Stimulated activated CD4-positive, alpha-beta T cell treated with anti-CD3 and anti-CD28 coated beads, TNF-alpha, amount 100 ng/mL, for 24 hours (primary cell): ENCODE measurements at places on chromosomes 13 and 19.

- DNase-seq: no peak
These were observed 1514.7 kb upstream of the MIR17HG start for GRCh38 chr13:89832827-89833226.

DNA sequence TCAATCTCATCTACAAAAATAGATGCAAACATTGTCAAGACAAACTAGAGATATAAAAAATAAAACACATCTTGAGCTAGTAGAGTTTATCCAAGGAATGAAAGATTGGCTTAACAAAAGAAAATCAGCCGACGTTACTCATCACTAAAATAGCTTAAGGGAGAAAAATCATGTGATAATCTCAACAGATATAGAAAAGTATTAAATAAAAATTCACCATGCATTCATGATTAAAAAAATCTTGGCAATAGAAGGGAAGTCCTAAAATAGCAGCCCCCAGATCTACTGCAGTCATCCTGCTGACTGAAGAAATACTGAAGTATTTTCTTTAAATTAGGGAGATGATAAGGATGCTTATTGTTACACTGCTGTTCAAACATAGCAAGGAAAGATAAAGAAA lies 12.6 kb upstream of the DCLK1 start:
- no peak for DNase-seq

DNA sequence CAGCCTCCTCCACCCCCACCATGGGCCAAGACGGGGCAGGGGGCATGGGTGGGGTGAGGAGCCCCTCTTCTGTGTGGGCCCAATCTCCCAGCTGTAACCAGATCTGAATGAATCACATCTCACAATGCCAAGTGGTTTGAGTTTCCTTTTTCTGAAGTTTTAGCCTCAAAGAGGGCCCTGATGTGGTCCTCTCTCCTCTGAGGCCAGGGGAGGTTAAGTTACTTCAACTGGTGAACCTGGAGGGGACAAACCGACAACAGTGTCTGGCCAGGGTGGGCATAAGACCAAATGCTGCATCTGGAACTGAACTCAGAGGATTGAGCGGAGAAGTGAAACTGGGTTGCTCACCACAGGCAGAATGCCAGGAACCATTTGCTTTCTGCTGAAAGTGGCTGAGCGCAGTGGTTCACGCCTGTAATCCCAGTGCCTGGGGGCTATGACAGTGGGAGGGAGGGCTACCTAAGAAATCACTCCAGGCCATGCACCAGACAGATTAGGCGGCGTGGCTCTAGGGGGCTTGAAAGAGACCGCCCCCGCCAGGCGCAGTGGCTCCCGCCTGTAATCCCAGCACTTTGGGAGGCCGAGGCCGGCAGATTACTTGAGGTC lies 15.4 kb upstream of the IRGC start:
- peak; percentile 10 for DNase-seq

DNA sequence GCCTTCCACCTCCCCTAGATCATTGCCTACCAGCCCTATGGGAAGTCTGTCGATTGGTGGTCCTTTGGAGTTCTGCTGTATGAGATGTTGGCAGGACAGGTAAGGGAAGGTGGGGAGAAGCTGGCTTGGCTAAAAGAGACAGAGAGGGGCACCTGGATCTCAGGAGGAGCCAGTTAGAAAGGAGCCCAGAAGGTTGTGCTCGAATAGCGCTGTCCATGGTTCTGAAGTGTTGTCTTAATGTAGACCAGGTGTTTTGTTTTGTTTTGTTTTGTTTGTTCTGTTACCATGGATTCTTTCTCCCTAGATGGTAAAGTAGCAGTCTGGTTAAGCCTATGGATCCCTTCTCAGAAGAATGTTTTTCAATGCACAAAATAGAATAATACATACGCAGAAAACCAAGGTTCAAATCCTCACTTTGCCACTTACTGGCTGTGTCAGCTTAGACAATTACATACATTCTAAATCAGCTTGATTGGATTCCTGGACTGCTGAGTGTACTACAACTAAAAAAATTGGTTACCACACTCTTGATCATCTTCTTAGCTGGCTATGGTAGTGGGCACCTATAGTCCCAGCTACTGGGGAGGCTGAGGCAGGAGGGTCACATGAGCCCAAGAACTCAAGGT lies 5.9 kb upstream of the CACNG7 start:
- DNase-seq: no peak

DNA sequence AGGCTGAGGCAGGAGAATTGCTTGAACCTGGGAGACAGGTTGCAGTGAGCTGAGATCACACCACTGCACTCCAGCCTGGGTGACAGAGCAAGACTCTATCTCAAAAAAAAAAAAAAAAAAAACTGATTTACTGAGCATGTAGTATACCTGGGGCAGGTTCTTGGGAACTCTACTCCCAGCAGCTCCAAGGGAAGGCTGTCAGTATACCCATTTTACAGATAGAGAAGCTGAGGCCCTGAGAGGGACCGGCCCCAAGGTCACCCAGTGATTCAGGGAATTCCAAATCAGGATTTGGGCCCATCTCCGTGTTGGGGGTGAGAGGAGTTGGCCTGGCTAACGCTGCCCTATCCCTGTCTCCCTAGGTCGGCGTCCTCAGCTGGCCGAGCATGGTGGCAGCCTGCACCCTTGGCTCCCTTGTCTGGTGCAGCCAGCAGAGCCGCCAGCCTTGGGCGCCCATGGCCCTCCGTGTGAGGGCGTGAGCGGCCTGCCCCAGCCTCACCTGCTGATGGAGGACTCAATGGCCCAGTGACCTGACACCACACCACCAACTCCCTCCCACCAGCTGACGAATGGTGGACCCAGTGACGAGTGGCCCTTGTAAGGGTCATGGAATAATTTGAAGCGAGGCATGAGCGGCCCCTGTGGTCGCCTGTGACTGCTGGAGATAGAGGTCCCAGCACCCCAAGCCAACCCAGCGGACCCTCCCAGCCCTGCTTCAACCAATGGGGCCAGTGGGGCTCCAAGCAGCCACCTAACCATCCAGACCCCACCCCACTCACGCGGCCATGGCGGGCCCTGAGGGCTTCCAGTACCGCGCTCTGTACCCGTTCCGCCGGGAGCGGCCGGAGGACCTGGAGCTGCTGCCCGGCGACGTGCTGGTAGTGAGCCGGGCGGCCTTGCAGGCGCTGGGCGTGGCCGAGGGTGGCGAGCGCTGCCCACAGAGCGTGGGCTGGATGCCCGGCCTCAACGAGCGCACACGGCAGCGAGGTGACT lies 2.4 kb downstream of the PIK3R2 start:
- no peak for DNase-seq

- DNase-seq: no peak
These were observed 61.2 kb downstream of the WASF3 start for GRCh38 chr13:26618726-26619125.

- DNase-seq: no peak
These were observed 718.0 kb downstream of the EFNB2 start for GRCh38 chr13:105817498-105817897.

DNA sequence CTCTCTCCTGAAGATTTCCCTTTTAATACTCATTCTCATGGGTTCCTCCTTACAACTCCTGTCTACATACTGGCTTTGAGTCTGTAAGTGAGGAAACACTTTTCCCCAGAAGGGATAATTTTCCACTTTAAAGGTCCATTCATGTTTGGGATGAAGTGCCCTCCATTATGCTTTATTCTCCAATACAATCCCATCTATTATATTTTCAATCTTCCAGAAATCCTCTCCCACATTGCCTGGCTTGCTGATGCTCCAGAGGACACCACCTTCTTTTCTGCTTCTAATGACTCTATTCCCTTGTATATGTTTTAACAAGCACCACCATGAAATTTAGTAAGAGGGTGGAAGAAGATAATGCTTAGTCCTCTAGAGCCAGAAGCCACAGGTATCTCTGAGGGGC lies 92.7 kb upstream of the NBEA start:
- no peak for DNase-seq

- peak; percentile 23 for DNase-seq
These were observed 1.3 kb downstream of the RFX2 start for GRCh38 chr19:6108721-6109633.

DNA sequence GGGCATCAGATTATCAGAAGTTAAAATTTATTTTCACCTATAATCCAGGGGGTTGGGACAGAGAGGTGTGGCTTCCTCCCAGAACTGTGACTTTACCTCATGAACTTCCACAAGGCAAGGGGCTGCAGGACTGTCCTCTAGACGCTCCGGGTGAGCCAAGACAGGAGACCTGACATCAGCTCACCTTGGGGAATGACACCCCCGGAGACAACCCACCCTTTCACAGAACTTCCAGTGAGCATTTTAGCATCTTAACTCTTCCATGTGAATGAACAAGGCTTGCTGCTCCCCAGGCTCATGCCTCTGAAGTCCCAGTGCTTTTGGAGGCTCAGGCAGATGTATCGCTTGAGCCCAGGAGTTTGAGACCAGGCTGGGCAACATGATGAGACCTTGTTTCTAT lies 29.4 kb upstream of the TFDP1 start:
- no peak for DNase-seq

- DNase-seq: no peak
These were observed 141.0 kb downstream of the RAP2A start for GRCh38 chr13:97574926-97575325.

DNA sequence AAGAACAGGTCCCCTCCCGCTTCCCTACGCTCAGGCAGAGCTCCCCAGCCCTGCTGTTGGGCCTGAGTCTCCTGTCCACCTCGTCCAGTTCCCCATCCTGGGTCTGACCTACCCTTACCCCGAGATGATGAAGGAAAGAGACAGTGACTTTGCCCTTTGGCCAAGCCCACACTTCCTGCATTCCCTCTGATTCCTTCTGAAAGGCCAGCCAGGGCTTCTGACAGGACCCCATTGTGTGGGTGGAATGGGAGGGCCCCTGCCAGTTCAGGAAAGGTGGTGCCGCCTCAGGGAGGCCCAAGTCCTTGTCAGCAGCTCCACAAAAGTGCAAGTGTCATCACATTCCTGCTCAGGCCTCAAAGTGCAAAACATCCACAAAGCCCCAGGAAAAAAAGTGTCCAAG lies 177.8 kb downstream of the PAN3 start:
- no peak for DNase-seq

GRCh38 chr19:13164343-13165161 lies 14.3 kb downstream of the IER2 start:
- peak; percentile 32 for DNase-seq

- DNase-seq: no peak
These were observed 1175.8 kb upstream of the MIR17HG start for GRCh38 chr13:90171649-90172048.

DNA sequence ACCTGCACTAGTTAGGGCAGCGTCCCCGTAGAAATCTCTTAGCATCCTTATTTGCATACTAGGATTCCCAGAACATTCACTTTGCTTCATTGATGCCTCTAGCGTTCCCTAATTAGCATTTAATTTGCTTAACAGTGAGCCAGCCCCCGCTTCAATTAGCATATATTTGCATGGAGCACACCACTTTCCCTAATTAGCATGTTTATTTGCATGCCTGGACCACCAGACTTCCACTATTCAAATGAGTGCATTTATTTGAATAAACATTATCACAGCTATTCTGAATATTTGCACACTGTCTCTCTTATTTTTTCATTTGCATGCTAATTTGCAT lies 69.6 kb downstream of the RYR1 start:
- no peak for DNase-seq

DNA sequence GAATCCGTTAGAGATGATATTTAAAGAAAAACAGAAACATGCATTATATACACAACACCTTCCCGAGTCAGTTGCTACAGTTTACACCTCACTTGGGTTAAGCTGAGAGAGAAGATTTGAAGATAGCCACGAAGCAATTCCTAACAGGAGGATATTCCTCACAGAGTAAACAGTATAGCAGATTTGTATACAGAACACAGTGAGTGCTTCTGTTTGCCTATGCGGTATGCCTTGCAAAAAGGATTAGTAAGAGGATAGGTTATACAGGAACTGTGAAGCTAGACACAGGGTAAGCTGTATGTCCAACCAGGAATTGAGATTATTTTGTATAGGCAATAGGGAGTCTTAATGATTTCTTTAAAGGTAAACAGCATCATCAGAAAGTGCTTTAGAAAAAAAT lies 471.8 kb downstream of the LIG4 start:
- DNase-seq: no peak

- no peak for DNase-seq
These were observed 18.1 kb downstream of the DPP9 start for GRCh38 chr19:4705413-4706131.

DNA sequence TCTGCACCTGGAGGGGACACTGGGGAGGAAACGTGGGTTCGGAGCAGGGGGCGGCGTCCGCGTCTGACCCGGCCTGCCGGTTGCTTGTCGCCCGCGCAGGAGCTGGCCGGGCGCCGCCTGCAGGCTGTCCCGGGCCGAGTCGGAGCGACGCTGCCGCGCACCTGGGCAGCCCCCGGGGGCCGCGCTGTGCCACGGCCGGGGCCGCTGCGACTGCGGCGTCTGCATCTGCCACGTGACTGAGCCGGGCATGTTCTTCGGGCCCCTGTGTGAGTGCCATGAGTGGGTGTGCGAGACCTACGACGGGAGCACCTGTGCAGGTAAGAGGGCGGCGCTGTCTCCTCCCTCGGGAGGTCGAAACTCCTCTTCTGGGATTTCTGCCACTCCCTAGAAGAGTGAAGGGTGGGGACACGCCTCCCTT lies 1.3 kb downstream of the ITGBL1 start:
- no peak for DNase-seq

DNA sequence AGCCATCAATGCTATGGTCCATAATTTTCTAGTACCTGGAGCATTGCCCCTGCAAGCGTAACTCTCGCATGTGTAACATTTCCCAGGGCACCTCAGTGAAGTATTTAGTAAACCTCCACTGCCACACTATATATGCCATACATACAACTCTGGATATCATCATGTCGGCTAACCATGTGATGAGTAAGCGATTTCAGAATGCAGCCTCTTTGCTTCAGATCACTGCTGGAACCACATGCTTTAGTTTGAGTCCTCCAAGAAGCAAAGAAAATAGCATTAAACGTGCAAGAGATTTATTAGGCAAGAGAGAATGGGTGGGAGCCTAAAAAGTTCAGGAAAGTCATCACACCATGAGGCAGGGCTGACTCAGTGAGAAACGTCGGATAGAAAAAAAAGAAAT lies 635.6 kb upstream of the SLITRK5 start:
- no peak for DNase-seq

- no peak for DNase-seq
These were observed 67.3 kb upstream of the SACS start for GRCh38 chr13:23500849-23501248.
